CD4-positive, alpha-beta T cell treated with Interleukin-17A for 4 hours (primary cell): ENCODE measurements at places on chromosomes 2 and 18.

DNA sequence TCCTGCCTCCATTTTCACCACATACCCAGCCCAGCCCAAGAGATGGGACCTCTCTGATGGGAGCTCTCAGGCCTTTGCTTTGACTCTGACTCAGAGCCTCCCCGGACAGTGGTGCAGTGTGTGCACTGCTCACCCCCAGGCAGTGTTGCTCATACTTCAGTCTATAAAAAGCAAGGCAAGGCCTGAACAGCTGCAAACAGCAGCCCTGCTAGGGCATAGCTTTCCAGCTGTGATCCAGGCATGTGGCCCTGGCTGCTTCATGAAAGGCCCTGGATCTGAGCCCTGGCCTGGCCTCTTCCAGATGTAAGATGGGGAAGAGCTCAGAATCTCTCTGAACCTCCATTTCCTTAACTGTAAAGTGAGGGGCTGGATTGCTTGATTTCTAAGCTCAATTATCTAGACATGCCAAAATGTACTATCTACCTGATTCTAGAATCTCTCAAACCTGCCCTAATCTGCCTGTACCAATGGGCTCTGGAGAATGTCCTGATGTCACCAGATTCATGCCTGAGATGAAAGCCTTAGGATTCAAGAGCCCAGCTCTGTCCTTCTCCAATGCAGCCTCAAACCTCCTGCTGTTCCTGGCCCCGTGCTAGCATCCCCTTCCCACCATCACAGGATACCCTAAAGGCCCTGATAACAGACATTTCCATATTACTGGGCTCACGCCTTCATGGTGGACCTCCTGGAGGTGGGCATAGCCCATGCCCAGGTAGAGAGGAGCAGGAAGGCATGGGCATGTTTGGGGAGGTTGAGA lies 206.9 kb downstream of the ARL4C start:
- peak; percentile 72 for DNase-seq

GRCh38 chr2:207131594-207131993 lies 34.2 kb downstream of the KLF7 start:
- DNase-seq = no peak

DNA sequence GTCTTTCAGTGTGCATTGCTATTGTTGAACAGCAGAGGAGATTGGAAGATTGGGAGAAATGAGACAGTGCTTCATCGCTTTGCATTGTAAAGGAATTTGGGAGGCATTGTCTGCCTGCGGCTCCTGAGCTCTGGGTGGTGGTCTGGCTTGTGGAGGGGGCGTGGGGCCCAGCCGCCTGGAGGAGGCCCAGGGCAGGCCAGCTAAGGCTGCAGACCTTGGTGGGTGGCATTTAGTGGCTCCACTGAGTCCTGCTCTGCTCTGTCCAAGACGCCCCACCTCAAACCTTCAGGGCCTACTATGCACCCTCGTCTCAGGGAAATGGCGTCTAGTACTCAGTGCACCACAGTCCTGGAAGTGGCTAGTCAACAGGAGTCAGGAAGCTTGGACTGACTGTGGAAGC lies 5.7 kb upstream of the HS1BP3 start:
- no peak for DNase-seq

DNA sequence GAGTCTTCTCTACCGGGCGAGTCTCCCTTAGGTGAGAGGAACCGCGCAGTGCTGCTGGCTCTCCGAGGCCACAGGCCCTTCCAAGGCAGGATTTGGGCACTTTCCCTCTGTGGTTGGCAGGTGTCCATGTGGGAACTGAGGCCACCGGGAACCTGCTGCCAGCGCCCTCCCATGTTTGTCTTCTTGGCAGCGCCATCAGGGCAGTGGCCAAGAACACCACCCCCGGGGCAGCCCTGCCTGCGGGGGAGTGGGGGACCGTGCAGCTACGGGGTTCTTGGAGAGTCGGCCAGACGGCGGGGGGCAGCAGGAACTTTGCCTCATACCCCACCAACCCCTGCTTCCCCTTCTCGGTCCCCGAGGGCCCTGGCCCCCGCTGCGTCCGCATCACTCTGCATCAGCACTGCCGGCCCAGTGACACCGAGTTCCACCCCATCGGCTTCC lies 10.0 kb downstream of the CAPN10 start:
- peak; percentile 1 for DNase-seq

GRCh38 chr18:10241579-10241978 lies 212.9 kb upstream of the APCDD1 start:
- no peak for DNase-seq

DNA sequence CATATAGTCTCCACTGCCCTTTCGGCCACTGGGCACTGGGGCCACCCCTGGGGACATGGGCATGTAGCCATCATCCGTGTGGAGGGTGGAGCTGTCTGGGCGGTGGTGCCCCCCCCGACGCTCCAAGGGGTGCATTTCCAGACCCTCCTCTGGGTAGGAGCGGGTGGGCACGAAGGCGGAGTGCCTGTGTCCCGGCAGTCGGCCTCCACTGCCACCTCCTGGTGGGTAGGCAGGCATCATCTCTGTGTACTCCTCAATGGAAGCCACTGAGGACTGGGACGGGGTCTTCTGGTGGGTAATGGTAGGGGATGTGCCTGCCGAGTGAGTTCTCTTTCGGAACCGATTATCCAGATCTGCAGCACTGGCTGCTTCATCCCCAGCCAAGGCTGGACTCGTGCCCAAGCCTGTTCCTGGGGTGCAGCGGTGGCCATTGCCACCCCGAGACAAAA lies 2.8 kb downstream of the IRS1 start:
- DNase-seq = no peak

DNA sequence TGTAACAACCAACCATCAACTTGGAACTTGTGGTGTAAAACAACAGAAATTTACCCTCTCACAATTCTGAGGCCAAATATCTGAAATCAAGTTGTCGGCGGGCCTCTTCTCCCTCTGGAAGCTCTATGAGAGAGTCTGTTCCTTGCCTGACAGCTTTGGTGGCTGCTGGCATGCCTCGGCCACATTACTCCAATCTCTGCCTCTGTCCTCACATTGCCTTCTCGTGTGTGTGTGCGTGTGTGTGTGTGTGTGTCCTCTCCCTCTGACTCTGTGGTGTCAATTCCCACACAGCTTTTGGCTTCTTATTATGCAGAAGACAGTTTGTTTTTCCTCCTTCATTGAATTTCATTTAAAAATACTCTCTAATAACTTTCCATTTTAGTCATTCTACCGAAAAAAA lies 50.4 kb downstream of the ZDBF2 start:
- DNase-seq = no peak

GRCh38 chr2:68588589-68588988 lies 54.8 kb upstream of the PROKR1 start:
- DNase-seq = no peak

- DNase-seq = no peak
These were observed 929.2 kb upstream of the SOX11 start for GRCh38 chr2:4762951-4763376.

DNA sequence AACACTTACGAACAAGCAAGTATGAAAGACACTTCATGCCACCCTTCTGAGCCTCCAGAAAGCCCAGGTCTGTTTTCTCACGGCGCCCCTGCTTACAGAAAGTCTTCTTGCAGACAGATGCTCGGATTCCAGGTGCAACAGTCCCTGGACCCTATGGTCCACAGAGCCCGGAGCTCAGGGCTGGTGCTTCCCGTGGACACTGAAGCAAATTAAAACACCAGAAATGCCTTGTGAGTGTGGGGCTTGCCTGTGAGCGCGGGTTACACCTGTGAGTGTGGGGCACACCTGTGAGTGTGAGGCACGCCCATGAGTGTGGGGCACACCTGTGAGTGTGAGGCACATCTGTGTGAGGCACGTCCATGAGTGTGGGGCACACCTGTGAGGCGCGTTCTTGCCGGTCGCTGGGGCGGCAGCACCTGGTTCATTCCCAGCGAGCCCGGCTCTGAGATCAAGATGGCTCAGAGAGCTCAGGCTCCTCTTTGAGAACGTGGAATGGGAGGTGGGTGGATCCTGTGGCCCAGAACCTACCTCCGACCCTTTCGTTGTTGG lies 205.2 kb upstream of the TPO start:
- DNase-seq = no peak

- no peak for DNase-seq
These were observed 178.0 kb downstream of the MCFD2 start for GRCh38 chr2:46737577-46737976.

DNA sequence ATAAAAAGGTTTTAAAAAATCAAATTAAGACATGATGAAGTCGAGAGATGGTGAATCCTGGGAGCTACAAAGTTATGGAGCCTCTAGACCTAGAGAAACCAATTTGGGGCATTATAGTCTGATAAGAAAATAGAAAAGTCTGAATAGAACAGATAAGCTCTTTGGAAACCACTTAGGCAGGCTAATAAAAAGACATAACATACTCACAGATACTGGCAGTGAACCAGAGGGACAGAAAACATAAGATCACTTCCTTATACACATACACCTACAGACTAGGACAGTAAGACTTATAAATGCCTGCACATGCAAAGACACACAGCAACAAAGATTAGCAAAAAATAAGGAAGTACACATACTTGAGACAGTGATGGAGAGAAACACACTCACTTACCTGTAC lies 20.0 kb downstream of the SMC6 start:
- DNase-seq = no peak

DNA sequence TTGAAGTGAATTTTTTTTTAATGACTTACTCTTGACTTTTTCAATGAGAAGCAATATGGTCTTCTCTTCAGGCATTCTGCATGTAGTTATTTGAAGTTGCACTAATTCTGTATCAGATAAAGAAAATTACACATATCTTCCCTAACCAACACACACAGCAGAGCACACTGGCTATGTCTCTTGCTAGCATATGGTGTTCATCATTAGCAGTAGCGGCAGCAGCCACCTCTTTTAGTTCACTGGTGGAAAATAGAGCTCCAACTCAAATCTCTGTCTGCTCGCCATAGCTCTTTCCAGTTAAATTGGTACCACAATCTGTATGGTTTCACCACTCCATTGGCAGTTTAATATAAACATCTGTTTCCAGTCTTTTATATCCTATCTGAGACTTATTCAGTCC lies 278.1 kb upstream of the ZEB2 start:
- no peak for DNase-seq

DNA sequence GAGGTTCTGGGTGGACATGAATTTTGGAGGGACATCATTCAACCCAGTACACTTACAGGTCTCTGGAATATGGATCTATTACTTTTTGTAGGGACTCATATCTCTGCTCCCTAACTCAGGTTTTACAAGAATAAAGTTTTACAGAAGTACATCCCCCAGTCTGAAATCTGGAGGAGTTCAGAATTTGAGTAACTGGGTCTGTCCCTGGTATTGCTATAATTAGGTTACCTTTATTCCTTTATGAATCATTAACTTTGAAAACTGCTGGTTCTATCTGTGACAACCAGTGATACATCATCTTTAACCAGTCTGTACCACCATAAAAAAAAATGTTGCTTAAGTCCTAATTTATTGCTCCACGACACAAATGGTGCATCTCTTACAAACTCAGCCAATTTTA lies 59.9 kb downstream of the INSIG2 start:
- no peak for DNase-seq

GRCh38 chr2:85953476-85953875 lies 64.7 kb upstream of the ST3GAL5 start:
- no peak for DNase-seq

DNA sequence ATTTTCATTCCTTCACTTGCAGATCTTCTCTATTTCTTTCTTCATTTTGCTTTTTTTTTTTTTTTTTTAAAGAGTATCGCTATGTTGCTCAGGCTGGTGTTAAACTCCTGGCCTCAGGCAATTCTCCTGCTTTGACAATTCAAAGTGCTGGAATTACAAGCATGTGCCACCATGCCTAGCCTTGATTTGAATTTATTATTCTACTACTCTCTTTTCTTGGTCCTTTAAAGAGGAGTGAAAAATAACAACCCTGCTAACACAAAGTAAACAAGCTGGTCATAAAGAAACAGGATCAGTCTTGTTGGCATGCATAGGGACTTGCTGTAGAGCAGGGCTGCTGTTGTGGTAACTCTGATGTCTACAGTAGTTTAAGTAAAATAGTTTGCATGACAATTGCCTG lies 1615.3 kb upstream of the ZEB2 start:
- DNase-seq = no peak

GRCh38 chr2:160085662-160086061 lies 23.2 kb upstream of the PLA2R1 start:
- no peak for DNase-seq

DNA sequence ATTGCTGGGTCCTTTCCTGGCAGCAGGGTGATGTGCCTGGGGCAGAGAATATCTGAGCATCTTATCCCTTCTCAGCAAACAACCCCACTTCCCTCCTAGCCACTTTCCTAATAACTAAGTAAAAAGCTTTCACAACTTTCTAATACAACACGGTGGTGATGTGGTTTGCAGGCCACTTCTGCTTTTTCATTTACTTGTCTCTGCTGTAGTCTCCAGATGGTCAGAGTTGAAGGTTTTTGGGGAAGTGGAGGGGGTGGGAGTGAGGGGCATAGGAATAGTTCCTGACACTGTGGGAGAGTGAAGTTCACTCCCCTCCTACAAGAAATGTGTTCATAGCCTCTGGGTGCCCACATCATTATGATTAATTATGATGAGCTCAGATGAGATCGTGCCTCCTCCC lies 11.6 kb downstream of the OXER1 start:
- DNase-seq = no peak

GRCh38 chr2:71327916-71328315 lies 3.7 kb upstream of the ZNF638 start:
- no peak for DNase-seq

DNA sequence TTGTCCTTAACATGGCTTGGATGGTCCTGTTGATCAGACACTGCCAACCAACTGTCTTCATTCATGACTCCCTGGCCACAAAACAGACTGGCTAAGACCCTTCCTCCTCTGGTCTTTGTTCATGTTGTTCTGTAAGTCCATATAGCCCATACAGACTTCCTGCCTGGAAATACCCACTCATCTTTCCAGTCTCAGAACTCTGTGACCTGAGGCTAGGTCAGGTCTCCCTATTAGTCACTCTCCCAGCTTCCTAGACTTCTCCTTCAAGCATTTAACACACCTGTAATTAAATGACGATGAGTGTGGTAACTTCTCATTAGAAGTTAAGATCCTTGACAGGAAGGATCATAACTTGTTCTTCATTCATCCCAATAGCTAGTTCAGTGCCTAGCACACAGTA lies 56.3 kb downstream of the CCDC93 start:
- no peak for DNase-seq

- no peak for DNase-seq
These were observed 109.1 kb upstream of the CYP1B1 start for GRCh38 chr2:38185012-38185491.

- DNase-seq = no peak
These were observed 69.6 kb downstream of the CLHC1 start for GRCh38 chr2:55162284-55163006.

DNA sequence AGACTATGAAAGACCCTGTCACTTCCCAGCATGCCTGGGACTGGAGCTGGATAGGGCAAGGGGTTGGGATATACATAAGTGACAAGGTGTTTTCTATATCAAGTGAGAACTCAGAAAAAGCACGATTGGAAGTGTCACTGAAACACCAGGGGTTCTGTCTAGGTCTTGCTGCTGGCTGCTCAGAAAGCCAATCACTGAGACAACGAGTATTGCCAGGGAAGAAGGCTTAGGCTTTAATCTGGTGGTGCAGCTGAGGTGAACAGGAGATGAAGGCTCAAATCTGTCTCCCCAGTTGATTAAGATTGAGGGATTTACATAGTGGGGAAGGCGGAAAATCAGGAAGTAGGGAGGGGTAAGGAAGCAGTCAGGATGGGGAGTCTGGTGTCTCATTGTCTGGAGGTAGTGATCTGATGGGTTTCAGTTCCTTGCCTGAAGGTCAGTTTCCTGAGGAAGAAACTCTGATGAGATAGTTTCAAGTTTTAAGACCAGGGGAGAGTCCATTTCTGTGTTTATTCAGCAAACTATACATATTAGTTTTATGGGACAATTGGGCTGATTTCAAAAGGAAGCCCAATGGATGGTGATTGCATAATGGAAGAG lies 3.5 kb upstream of the C2orf74 start:
- DNase-seq = no peak
